ENCODE measurements at places on chromosomes 7 and 10. TPM values are rescaled to one million over a fixed set of nuclear protein-coding genes. Genes with fewer than 3 reads are reported as not detected.

- DNase-seq = no peak
- H3K27ac ChIP-seq = no peak overlapping the region
- H3K36me3 ChIP-seq = peaks cover 26% of the 10 kb centered on the region
Observed at GRCh38 chr10:49500412-49500811, 38.5 kb downstream of the ERCC6 start.

- peak overlapping the region; percentile 89 for H3K27ac ChIP-seq
- H3K36me3 ChIP-seq = no peaks in the 10 kb centered on the region
Observed at GRCh38 chr10:95229724-95230627, 35.9 kb downstream of the ACSM6 start.

The GALNT17 gene
- 0.36 TPM for total RNA-seq

- peak overlapping the region; percentile 86 for H3K27ac ChIP-seq
- H3K4me1 ChIP-seq = peaks cover 26% of the 10 kb centered on the region
- H3K27me3 ChIP-seq = no peaks in the 10 kb centered on the region
- H3K4me3 ChIP-seq = peak overlapping the region; percentile 43
- no peaks in the 10 kb centered on the region for H3K36me3 ChIP-seq
Observed at GRCh38 chr7:28685242-28685643, 272.9 kb downstream of the TRIL start.

DNA sequence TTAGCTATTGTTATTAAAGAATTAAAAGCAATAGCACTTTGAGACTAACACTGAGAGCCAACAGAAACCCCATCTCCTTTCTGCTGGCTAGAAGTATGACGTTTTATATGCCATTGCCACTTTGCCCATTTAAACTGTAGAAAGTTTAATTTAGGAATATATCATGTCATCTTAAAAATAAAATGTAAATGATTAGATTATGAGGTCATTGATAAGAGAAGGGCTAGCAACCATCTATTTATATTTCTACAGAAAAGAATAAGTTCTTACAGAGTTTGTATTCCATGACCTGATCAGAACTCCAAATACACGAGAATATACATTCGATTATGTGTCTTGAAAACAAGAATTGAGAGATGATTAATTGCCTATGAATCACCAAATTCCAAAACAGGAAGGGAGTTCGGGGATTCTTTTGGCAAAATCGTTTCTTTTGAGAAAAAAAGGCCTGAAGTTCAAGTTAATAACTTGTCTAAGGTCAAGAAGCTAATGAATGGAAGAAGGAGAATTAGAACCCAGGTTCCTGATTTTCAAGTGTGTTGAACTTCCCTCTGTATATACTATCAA, 227.0 kb downstream of the TRIL start:
- H3K27ac ChIP-seq = no peak overlapping the region
- H3K27me3 ChIP-seq = no peaks in the 10 kb centered on the region
- no peak overlapping the region for H3K4me3 ChIP-seq
- no peaks in the 10 kb centered on the region for H3K36me3 ChIP-seq
- H3K4me1 ChIP-seq = peaks cover 23% of the 10 kb centered on the region
- no peak for DNase-seq

The GIMAP4 gene
- total RNA-seq = not detected

DNA sequence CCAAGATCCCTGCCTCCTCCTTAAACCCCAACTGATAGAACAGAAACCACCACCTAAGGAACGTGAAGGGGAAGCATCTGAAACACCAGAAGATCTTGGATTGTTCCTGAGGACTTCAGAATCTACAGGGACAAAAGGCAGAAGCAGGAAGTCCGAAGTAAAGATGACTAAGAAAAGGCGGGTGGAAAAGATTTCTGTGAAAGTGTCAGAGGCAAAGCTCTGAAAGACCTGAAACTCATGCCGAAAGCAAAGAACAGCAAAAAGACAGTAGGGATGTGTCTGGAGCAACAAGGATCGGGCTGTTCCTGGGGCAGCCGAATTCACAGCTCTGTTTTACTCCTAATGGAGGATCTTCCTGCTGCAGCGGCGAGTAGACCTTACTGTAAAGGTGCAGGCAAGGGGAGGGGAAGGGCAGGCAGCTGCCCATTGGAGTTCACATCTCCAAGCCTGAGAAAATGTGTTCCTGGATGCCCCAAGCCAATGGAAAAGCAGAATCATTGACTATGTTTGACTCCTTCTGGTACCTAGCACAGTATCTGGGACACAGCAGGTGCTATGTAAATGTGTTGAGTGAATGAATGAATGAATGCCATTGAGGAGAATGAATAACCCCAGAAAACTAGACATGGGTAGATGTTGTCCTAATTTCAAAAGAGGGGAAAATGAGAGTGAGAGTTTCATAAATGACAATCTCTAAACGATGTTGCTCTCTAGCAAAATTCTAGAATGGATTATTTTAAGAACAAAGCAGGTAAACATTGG, 40.4 kb downstream of the PDIA4 start:
- peaks cover 8% of the 10 kb centered on the region for H3K27me3 ChIP-seq
- peak; percentile 73 for DNase-seq
- H3K4me3 ChIP-seq = peak overlapping the region; percentile 81
- peaks cover 19% of the 10 kb centered on the region for H3K4me1 ChIP-seq

GRCh38 chr10:126955934-126956711, 50.9 kb downstream of the DOCK1 start:
- no peaks in the 10 kb centered on the region for H3K36me3 ChIP-seq
- DNase-seq = no peak

The LFNG gene
- 21.0 TPM for total RNA-seq

Data from osteoblast (primary cell).